ENCODE measurements at places on chromosomes 12 and 14. TPM values are rescaled to one million over a fixed set of nuclear protein-coding genes. Genes with fewer than 3 reads are reported as not detected.

OAS2 gene
- polyA plus RNA-seq: 7.0 TPM

DNA sequence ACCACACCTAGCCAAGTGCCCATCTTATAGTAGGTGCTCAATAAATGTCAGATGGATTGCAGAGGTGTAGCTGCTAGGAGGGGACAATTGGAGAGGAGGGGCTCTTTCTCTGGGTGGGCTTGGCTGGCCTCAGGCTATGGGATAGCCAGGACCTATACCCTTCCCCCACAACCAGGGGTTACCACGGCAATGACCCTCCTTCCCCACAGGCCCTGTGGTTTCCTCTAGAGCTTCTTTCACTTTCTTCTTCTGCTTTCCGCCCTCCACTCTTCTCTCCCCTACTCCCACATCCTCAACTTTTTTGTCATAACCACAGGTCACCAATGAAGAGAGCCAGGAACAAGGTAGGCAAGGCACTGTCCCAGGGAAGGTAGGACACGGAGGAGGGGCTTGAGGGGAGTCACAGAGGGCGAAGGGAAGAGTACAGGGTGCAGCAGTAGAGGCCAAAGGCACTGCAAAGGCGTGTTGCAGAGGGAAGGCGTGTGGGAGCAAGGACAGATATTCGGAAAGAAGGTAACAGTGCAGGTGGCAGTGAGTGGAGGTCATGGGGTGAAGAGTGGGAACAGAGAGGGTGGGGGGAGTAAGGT is 1.9 kb upstream of the ITGB7 start:
- no peak for DNase-seq

DNA sequence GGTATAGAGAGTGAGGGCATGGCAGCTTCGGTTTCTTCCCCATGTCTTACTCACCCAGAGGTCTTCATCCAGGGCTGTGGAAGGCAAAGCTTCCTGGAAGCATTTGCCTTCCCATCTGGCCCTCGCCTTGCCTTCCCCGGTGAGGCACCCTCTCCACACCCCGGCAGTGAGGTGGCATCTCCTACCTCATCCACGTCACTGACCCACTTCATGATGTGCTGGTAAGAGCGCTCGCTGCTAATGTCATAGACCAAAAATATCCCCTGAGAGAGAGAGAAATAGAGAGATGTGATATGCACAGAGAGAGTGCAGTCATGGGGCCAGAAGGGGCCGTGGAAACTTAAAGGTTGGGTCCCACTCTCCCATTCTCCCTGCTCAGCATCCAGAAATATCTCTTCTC is 8.3 kb upstream of the GPX2 start:
- DNase-seq: no peak

GRCh38 chr12:12008931-12009611 is 61.7 kb upstream of the BCL2L14 start:
- DNase-seq: peak; percentile 68

SLC35E3 gene
- polyA plus RNA-seq: 18.0 TPM

- no peak for DNase-seq
Measured at GRCh38 chr12:49108958-49109404, 1.7 kb downstream of the LMBR1L start.

- no peak for DNase-seq
Measured at GRCh38 chr12:85385406-85385805, 105.4 kb downstream of the ALX1 start.

DNA sequence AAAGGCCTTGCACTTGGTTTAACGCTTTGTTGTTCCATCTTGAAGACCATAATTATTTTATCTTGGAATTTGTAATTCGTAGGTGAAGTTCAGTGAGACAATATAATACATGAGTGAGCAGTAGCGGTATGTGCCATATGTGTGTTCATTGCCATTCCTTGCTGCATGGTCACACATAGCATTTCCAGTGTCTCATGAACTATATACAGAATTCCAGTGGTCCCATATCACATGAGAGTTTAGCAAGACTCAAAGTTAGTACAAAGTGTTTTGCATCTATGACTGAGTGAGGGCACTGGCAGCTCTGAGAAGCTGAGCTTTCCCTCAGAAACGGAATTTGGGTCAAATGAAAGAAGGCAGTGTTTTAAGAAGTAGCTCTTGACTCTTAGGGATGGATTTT is 359.8 kb downstream of the FOXG1 start:
- DNase-seq: no peak

DNA sequence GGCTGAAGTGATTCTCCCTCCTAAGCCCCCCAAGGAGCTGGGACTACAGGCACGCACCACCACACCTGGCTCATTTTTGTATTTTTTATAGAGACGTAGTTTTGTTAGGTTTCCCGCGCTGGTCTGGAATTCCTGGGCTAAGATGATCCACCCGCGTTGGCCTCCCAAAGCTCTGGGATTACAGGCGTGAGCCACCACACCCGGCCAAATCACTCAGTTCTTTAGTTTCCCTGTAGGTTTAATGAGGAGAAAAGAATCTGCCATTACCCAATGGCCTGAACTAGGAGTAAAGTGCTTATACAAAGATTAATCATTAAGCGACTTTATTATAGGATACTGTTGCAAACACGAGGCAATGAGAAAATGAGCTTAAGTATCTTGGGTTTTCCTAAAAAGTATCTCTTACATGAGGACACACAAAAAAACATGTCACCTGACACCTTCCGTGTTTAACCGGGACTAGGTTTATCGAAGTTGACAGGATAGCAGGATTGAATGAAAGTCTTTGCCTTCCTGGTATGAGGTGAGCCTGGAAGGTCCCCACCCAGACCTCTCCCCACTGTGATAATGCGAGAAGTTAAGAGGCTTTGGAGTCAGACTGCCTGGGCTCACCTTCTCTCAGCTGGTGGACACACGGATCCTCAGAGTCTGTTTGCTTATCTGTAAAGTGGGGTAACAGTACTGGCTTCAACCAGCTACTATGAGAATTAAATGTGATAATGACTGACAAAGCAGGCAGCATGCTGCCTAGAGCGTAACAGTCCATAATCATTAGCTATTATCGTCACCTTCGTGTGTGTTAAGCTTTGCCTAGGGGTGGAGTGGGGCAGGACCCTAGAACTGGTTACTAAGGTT is 133.5 kb upstream of the KRAS start:
- no peak for DNase-seq

- no peak for DNase-seq
Measured at GRCh38 chr14:33728010-33728498, 222.8 kb downstream of the EGLN3 start.

DNA sequence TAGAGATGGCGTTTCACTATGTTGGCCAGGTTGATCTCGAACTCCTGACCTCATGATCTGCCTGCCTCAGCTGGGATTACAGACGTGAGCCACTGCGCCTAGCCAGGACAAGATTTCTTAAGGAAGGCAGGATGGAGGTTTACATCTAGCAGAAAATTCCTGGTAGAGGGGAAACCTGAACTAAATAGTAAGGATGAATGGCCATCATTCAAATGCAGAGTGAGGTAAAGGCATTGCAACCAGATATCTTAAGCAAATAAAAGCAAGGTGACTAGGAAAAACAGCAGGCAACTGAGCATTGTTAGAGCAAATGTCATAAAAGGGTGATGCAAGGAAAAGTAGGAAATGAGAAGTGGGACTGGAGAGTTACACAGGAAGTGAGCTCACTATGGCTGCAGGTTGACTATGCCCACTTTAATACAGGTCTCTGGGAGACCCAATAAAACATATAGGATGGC is 133.0 kb downstream of the SOX5 start:
- peak; percentile 7 for DNase-seq

DNA sequence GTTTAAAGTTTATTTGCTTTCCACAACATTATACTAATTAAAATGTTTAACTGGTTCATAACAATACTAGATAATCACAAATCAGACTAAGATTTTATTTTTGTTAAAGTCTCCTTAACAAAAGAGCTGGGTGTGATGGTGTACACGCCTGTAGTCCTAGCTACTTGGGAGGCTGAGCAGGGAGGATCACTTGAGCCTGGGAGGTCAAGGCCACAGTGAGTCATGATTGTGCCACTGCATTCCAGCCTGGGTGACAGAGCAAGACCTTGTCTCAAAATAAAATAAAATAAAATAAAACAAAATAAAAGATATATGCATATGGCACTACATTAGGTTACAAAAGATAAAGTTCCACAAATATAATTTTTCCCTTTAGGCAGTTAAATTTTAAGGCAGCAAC is 5.6 kb downstream of the MIS18BP1 start:
- no peak for DNase-seq

DNA sequence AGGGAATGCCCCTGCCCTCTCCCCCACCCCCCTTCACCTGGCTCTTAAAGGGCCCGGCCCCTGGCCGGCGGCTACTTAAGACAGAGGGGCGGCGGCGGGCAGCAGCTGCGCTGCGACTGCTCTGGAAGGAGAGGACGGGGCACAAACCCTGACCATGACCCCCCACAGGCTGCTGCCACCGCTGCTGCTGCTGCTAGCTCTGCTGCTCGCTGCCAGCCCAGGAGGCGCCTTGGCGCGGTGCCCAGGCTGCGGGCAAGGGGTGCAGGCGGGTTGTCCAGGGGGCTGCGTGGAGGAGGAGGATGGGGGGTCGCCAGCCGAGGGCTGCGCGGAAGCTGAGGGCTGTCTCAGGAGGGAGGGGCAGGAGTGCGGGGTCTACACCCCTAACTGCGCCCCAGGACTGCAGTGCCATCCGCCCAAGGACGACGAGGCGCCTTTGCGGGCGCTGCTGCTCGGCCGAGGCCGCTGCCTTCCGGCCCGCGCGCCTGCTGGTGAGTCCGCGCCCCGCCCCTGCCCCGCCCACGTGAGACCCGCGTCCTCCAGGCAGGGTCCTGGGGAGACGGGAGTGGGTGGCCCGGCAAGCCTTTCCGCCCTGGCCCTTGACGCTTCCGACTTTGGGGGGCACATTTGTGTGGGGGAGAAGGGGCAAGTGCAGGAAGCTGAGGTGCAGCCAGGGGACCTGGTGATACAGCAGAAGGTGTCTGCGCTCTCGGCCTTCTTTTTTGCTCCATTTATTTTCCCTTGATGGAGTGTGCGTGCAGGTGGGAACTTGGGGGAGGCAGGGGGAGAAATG is at the start of gene IGFBP6:
TSS of gene IGFBP6 (plus strand) at position 104 of the 790 bp plus-strand sequence. CDS start at position 155, 51 bp downstream.
- no peak for DNase-seq

PRB2 gene
- polyA plus RNA-seq: 0.30 TPM

DAO gene
- 0.75 TPM for polyA plus RNA-seq

- no peak for DNase-seq
Measured at GRCh38 chr14:104550861-104551728, 28.5 kb upstream of the C14orf180 start.

GRCh38 chr12:53378222-53378621 is 1.8 kb upstream of the SP1 start:
- no peak for DNase-seq

DNA sequence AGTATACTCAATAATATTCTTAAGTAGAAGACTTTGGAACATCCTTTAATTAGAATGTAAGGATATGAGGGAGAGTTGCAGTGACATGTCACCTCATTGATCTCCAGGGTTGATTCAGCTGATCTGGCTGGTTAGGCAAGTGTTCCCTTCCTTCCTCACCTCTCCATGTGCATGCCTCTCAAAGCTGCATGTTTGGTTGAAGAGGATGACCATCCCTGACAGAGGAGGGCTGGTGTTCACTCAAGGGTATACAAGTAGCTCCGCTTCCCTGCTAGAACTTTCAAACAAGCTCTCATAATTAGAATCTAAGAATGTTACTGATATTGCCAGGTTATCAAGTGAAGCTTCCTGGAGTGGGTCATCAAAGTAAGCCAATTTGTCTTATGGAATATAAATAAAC is 341.1 kb upstream of the FLRT2 start:
- DNase-seq: no peak

MMAB gene
- polyA plus RNA-seq: 41.5 TPM

DNA sequence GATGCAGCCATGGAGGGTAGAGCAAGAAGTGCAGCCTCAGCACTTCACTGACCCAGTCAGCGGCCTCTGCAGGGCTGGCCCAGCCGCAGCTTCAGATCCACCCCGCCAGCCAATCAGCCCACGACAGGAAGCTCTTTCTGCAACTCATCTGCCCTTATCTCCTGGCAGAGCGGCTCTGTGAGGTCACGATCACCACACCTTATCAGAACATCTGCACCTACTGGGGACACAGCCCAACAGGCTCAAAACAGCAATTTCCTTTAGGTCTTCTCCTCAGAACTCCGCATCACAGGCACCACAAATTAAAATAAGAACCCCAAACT is 287.3 kb downstream of the BCL11B start:
- no peak for DNase-seq

- no peak for DNase-seq
Measured at GRCh38 chr14:61652526-61653262, 42.6 kb upstream of the HIF1A start.

RNASE8 gene
- polyA plus RNA-seq: not detected

DNA sequence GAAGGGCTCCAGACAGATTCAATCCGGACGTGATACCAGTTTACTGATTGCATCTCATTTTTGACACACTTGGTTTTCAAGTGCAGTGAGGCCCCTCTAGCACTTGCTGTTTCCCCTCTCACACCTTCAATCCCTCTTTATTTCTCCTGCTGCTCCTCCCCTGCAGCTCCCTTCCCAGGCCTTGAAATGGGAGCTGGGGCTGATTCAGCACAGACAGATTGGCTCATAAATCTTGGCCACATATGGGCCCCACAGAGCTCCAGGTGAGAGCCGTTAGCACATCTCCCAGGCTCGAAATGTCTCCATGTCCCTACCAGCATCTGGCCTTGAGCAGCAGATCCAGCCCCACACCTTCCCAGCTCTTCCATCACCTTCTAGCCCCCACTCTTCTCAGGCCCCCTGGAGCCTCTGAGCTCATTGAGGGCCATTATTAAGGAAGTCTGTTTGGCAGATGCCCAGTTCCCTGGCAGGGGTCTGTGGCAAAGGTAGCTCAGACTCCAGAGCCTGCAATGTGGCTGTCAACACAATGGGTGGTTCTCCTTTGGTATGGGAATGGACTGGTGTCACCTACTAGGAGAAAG is 220.3 kb upstream of the FKBP4 start:
- DNase-seq: no peak

- DNase-seq: no peak
Measured at GRCh38 chr12:3520168-3520567, 29.2 kb downstream of the PRMT8 start.

- no peak for DNase-seq
Measured at GRCh38 chr12:104386461-104386860, 70.3 kb upstream of the CHST11 start.

- no peak for DNase-seq
Measured at GRCh38 chr12:58106195-58106594, 164.8 kb downstream of the ATP23 start.

ABCD2 gene
- polyA plus RNA-seq: 0.11 TPM

DNA sequence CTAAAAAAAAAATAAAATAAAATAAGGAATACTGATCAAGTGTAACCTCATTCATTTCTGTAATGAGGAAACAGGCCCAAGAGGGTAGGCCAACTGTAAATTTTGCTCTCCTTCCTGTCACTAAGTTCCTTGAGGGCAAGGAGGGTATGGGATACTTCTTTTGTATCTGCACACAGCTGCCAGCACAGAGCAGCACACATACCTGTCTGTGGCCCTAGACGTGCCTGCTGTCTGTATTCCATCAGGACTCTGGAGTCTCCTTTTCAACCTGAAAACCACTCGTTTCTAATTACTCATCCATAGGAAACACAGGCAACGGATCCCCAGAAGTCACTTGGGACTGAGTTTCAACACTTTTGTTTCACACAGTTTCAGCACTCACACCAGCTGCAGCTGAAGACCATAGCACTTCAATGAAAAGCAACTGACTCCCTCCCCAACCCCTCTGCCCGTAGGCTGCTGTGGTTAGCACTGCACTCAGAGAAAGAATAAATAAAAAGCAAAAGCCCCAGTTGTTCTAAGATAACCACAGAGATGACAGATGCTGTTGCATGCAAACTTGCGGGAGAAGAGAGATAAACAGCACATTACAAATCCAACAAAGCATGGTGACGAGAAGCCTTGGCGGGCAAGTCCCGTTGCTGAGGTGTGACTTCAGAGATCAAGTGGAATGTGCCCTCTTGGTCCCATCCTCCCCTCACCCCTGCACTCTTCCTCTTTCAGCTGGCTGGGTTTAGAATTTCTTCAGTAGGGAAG is 24.9 kb downstream of the CRACR2A start:
- DNase-seq: no peak

CEP170B gene
- 15.3 TPM for polyA plus RNA-seq

TSPAN19 gene
- polyA plus RNA-seq: 0.32 TPM

All from renal cortex interstitium (tissue), 15 donors.